ENCODE measurements at places on chromosomes 6 and 20.
A peak's percentile ranks its signal among the peaks of the same experiment; 100 is the strongest.

DNA sequence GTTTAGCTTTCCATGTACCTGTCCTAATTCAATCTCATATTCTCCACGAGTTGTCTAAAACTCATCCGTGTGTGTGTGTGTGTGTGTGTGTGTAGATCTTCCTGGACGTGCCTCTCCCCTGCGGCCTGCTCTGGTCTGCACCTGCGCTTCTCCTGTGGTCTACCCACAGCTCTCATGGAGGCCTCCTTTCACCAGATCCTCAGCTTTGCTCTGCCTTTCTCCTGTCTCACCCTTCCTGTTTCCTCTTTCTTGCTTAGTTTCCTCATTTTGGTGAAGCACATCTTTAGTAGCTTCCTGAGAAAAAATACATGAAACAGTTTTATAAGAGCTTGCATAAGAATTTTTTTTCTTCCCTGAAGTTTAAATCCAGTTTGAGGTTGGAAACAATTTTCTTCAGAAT is 18.1 kb downstream of the SLX4IP start:
- DNase-seq, result peak; percentile 26

- DNase-seq, result no peak
These were observed 161.3 kb downstream of the THBS2 start for GRCh38 chr6:169092375-169092774.

- peak; percentile 1 for DNase-seq
These were observed 32.5 kb downstream of the PLCG1 start for GRCh38 chr20:41169791-41170351.

DNA sequence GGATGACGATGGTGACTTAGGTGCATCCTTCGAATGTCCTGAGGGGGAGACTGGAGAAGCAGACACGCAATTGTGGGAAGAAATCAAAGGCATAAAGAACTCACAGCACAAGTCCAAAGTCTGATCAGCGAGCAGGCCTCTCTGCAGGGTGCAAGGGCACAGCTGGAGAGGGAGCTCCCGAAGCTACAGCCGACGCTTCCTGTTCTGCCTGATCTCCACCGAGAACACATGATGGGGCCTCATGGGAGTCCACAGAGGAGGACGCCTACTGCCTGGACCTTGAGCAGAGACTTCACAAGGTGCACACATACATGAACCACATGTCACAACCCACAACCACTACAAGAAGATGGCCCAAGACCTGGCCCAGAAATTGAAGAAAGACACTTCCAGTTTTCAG is 51.4 kb downstream of the RIN2 start:
- DNase-seq, result no peak

GRCh38 chr6:71091167-71091566 is 134.3 kb upstream of the B3GAT2 start:
- DNase-seq, result no peak

- DNase-seq, result no peak
These were observed 25.4 kb downstream of the ATG5 start for GRCh38 chr6:106300020-106300780.

DNA sequence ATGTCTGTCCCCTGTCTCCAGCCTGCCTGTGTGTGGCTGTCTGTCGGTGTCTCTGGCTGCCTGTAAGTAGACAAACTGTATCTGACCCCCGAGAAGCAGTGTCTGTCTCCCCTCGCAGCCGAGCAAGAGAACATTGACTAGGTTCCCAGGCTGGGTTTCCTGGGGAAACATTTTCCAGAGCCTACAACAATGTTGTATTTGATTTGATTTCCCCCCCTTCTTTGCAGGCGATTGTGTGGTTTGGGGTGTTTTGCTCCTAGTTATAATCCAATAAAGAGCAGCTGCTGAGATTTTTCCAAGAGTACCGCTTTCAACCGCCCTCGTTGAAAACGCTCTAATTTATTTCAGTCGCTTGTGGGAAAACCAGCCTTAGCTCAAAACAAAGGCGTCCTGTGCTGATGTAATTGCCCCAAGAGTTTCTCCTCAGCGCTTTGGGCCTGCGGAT is 92.6 kb downstream of the CDC5L start:
- DNase-seq, result no peak

DNA sequence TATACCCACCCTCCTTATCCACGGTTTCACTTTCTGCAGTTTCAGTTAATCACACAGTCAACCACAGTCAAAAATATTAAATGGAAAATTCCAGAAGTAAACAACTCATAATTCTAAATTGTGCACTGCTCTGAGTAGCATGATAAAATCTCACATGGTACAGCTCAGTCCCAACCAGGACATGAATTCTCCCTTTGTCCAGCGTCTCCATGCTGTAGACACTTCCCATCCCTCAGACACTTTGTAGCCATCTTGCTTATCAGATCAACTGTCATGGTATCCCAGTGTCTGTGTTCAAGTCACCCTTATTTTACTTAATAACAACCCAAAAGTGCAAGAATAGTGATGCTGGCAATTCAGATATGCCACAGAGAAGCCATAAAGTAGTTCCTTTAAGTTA is 94.7 kb downstream of the PDE10A start:
- DNase-seq, result no peak

DNA sequence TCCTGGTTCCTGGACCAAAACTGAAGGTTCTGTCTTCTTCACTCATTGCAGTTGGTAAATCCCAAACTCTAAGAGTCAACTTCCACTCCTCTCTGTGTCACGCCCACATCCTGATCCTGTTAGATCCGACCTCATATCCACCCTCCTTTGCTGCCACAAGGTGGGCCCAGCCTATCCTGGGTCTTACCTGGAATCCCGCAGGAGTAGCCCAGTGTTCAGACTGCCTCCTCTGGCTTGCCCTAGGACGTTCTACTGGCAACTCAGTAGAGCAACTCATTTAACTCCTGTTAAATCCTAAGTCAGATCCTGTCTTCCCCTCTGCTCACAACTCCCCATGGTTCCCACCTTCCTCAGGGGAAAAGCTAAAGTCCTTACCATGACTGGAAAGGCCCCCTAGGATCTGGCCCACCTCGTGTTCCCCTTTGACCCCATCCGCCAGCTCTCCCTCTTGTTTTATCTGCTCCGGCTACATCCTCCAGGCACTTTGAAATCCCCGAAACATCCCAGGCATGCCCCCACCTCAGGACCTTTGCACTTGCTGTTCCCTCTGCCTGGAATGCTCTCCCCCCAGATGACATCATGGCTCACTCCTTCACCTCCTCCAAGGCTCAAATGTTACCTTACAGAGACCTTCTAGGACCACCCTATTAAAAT is 43.9 kb downstream of the TFEB start:
- DNase-seq, result no peak
